ENCODE measurements at places on chromosomes 5 and 9. TPM values are rescaled to one million over a fixed set of nuclear protein-coding genes. Genes with fewer than 3 reads are reported as not detected.

DNA sequence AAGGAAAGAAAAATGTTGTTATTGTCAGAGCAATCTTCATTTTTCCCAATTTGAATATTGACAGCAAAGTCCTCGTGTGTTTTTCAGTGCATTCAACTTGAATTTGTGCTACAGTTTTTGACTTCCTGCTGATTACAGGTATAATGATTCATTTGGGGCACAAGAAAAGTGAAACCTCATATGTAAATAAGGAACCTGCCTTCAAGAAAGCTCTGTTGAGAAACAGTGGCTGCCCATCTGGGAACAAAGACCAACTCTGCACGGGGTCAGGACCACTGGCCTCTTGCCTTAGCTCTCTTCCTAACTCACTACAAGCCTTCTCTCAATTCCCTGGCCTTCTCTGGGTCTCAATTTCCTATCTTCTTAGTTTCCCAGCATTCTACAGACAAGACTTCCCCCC lies 21.0 kb downstream of the TIMD4 start:
- peak overlapping the region; percentile 76 for H3K27ac ChIP-seq
- no peaks in the 10 kb centered on the region for H3K27me3 ChIP-seq
- peaks cover 6% of the 10 kb centered on the region for H3K36me3 ChIP-seq
- no peak for DNase-seq
- H3K4me1 ChIP-seq: peaks cover 28% of the 10 kb centered on the region

- H3K36me3 ChIP-seq: no peaks in the 10 kb centered on the region
- H3K27ac ChIP-seq: no peak overlapping the region
- H3K4me1 ChIP-seq: peaks cover 7% of the 10 kb centered on the region
Measured at GRCh38 chr5:172801179-172801671, 30.2 kb upstream of the DUSP1 start.

Gene IL13
- 6.5 TPM for total RNA-seq

GRCh38 chr9:16959391-16959790 lies 88.9 kb upstream of the BNC2 start:
- H3K27me3 ChIP-seq: no peaks in the 10 kb centered on the region
- no peak overlapping the region for H3K27ac ChIP-seq
- no peaks in the 10 kb centered on the region for H3K36me3 ChIP-seq
- DNase-seq: no peak
- no peak overlapping the region for H3K4me3 ChIP-seq

DNA sequence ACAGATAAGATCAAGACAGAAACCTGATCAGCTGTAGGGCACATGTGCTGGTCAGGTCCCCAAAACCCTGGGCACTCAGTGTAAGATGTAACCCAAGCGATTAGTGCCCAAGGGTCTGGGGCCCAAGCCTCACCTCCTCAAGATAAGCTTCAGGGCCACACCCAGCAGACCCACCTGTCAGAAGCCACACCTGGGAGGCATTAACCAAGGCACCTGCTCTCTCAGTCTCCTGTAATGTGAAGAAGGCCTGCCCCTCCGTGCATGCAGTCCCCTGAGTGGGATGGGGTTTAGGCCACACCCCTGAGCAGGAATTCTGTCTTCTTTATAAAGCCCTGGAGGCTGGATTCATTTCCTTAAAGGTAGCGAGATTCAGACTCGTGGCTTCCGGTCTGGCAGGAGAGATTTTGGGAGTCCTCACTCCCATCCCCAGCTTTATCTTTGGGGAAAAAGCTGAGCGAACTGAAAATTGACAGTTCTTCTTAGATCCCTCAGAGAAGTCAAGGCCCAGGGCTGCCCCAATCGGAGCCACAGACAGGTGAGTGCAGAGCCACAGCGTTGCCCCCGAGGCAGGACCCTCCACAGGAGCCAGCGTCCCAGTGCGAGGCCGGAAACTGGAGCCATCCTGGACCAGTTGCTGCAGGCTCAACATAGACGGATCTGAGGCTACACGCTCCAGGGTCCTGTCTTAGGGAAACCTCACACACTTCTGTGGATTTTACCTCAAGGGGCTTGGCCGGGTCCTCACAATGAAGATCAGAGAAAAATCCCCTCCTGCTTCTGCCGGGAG lies 357.6 kb upstream of the IRX4 start:
- no peaks in the 10 kb centered on the region for H3K36me3 ChIP-seq
- DNase-seq: no peak
- no peak overlapping the region for H3K4me3 ChIP-seq
- H3K27me3 ChIP-seq: peaks cover 2% of the 10 kb centered on the region
- no peak overlapping the region for H3K27ac ChIP-seq

- no peak overlapping the region for H3K4me3 ChIP-seq
- H3K36me3 ChIP-seq: peaks cover 63% of the 10 kb centered on the region
- no peaks in the 10 kb centered on the region for H3K4me1 ChIP-seq
Measured at GRCh38 chr5:146484714-146485391, 31.1 kb downstream of the GPR151 start.

GRCh38 chr5:126961702-126962101 lies 68.7 kb downstream of the MARCHF3 start:
- no peak overlapping the region for H3K4me3 ChIP-seq
- H3K27ac ChIP-seq: no peak overlapping the region
- DNase-seq: no peak
- H3K4me1 ChIP-seq: peaks cover 6% of the 10 kb centered on the region
- H3K27me3 ChIP-seq: no peaks in the 10 kb centered on the region

- H3K4me3 ChIP-seq: no peak overlapping the region
- DNase-seq: no peak
- H3K27me3 ChIP-seq: peaks cover 75% of the 10 kb centered on the region
- no peaks in the 10 kb centered on the region for H3K36me3 ChIP-seq
Measured at GRCh38 chr5:73155271-73156222, 17.4 kb upstream of the TMEM174 start.

- H3K36me3 ChIP-seq: no peaks in the 10 kb centered on the region
- no peaks in the 10 kb centered on the region for H3K4me1 ChIP-seq
- no peak overlapping the region for H3K4me3 ChIP-seq
Measured at GRCh38 chr5:106755789-106756188, 914.9 kb downstream of the EFNA5 start.

DNA sequence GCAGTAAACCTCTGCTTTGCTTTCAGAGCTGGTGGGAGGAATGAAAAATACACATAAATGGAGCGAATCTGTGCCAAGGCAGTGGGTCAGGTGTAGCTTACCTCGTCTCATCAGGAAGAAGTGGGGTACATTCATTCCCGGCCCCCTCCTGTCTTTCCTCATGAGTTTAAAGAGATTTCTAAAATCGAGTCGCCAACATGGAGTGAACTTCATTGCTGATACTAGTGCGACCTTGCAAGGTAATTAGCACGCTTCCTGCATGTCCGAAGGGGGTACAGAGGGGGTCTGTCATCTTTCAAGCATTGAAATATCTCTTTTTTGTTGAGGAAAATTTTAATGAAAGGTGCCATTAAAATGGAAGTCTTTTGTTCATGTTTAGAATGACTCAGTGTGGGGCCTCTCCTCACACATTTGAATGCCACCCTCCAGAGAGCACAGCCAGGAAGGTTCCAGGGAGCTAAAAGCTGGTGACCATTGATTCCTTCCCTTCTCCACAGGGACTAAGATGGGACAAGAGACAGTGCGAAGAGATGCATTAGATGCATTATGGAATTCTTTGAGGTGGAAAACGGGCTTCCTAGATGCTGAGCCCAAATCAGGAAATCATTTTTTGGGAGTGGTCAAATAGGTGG lies 114.2 kb downstream of the IRX1 start:
- no peak overlapping the region for H3K4me3 ChIP-seq
- H3K36me3 ChIP-seq: no peaks in the 10 kb centered on the region
- no peak for DNase-seq
- H3K4me1 ChIP-seq: no peaks in the 10 kb centered on the region
- no peaks in the 10 kb centered on the region for H3K27me3 ChIP-seq
- H3K27ac ChIP-seq: no peak overlapping the region

Gene ADCY2
- not detected for total RNA-seq

Gene PHF24
- total RNA-seq: not detected

DNA sequence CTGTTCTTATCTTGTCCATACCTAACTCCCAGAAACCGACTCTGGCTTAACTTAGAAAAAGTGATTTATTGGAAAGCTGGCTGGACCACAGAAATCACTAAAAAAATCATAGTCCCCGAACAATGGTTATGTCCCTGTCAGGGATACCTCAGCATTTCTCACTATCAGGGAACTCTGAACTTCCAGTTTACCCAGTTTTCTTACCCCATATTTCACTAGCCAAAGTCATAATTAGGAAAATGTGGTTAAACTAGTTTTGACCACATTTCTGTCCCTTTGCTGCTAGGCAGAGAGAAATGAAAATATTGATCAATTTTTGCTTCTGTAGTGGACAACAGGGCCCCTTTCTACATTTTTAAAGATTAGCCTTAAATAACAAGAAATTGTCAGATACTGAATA lies 38.2 kb downstream of the ST8SIA4 start:
- H3K4me1 ChIP-seq: peaks cover 75% of the 10 kb centered on the region
- DNase-seq: no peak
- peaks cover 62% of the 10 kb centered on the region for H3K36me3 ChIP-seq
- peak overlapping the region; percentile 44 for H3K27ac ChIP-seq
- no peaks in the 10 kb centered on the region for H3K27me3 ChIP-seq

DNA sequence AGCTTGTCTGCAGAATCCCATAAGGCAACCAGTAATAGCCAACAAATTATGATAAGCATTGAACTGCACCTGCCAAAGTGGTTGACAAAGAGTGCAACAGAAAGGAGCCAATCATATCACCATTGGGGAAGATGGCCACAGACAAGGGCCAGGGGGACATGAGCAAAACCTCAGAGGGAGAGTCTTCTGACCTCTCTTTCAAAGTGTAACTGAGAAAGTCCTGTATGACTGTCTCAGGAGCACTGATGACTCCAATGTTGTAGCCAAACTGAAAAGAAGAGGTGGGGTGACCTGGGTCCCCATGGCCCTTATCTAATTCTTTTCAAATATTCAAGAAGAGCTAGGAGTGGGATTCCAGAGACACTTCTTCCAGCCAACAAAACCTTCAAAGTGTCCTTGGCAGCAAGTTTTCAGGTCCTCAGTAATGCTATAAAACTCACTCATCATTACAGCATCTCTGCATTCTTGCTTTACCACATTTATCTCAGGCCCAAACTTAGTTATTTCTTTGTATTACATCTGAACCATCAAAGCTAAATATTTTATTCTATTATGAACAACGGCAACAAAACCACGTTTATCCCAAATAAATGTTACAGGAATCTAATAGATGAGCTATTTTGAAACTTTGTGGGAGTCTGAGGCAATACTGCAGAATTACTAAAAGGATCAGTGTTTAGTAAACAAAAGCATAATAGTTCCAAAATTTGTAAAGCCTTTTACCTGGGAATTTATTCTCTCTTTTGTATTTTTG lies 24.4 kb downstream of the FBLL1 start:
- H3K4me1 ChIP-seq: no peaks in the 10 kb centered on the region
- H3K36me3 ChIP-seq: peaks cover 62% of the 10 kb centered on the region
- no peaks in the 10 kb centered on the region for H3K27me3 ChIP-seq
- H3K4me3 ChIP-seq: no peak overlapping the region
- no peak overlapping the region for H3K27ac ChIP-seq

Gene PDZD2
- not detected for total RNA-seq

- H3K36me3 ChIP-seq: no peaks in the 10 kb centered on the region
- peaks cover 12% of the 10 kb centered on the region for H3K4me1 ChIP-seq
- peaks cover 45% of the 10 kb centered on the region for H3K27me3 ChIP-seq
- peak overlapping the region; percentile 96 for H3K4me3 ChIP-seq
Measured at GRCh38 chr9:21995006-21995665, 545 bp downstream of the CDKN2B-AS1 start.

- H3K4me1 ChIP-seq: no peaks in the 10 kb centered on the region
- peak; percentile 19 for DNase-seq
- no peaks in the 10 kb centered on the region for H3K36me3 ChIP-seq
- no peak overlapping the region for H3K4me3 ChIP-seq
- H3K27me3 ChIP-seq: peaks cover 4% of the 10 kb centered on the region
- no peak overlapping the region for H3K27ac ChIP-seq
Measured at GRCh38 chr5:59390074-59390659, 503.4 kb downstream of the PDE4D start.

DNA sequence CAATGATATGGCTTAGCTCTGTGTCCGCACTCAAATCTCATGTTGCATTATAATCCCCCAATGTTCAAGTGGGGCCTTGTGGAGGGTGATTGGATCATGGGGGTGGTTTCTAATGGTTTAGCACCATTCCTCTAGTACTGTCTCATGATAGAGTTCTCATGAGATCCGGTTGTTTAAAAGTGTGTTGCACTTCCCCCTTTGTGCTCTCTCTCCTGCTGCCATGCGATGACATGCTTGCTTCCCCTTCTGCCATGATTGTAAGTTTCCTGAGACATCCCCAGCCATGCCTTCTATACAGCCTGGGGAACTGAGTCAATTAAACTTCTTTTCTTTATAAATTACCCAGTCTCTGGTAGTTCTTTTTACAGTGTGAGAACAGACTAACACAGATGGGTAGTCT lies 427.1 kb downstream of the CHSY3 start:
- H3K27me3 ChIP-seq: peaks cover 4% of the 10 kb centered on the region
- H3K27ac ChIP-seq: no peak overlapping the region
- H3K4me3 ChIP-seq: no peak overlapping the region
- no peaks in the 10 kb centered on the region for H3K36me3 ChIP-seq
- no peak for DNase-seq
